ENCODE measurements at places on chromosomes 2 and 18. TPM values are rescaled to one million over a fixed set of nuclear protein-coding genes. Genes with fewer than 3 reads are reported as not detected.

CXCR4 gene
- 30.5 TPM for total RNA-seq

SULT1C3 gene
- not detected for total RNA-seq

C1GALT1C1L gene
- total RNA-seq, result 0.20 TPM

IKZF2 gene
- 1.4 TPM for total RNA-seq

SEPTIN10 gene
- 104 TPM for total RNA-seq

IL37 gene
- not detected for total RNA-seq

DUSP19 gene
- 4.5 TPM for total RNA-seq

MROH2A gene
- not detected for total RNA-seq

ACKR3 gene
- 57.0 TPM for total RNA-seq

DNA sequence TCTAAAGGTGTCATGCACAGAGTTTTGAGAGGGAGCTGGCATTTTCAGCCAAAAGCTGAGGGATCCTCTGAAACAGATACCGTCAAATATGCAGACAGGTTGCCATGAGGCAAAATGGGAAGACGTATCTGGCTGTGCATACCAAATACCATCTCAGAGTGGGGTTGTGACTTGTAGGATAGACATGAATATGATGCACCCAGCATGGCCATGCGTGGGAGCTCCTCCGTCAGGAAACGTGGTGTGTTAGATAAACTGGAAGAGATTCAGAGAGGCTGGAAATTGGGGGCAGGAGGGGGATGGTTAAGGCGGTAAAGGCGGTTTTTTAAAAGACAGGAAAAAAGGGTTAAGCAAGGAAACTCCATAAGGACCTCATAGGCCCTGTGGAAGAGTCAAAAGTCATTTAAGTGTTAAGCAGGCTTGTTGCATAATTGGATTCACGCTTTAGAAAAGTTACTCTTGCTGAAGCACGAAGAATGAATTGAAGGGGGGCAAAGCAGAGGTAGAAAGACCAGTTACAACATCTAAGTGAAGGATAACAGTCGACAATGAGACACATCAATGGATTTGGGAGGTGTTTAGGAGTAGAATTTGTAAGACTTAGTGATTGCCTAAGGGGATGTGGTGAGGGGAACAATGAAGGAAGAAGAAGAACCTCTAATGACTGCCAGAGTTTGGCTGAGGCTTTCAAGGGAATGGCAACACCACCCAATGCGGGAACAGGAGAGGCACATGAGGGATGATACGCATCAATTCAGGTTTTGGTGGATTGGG is 139.6 kb upstream of the CTAGE1 start:
- no peak for DNase-seq

GRCh38 chr2:186535861-186536260 is 49.8 kb downstream of the ZC3H15 start:
- DNase-seq, result no peak

GRCh38 chr2:173898178-173898668 is 67.0 kb downstream of the SP3 start:
- DNase-seq, result no peak

- DNase-seq, result no peak
Observed at GRCh38 chr2:88746929-88747490, 55.5 kb downstream of the RPIA start.

GRCh38 chr18:34787931-34788532 is 77.9 kb downstream of the DTNA start:
- no peak for DNase-seq

DNA sequence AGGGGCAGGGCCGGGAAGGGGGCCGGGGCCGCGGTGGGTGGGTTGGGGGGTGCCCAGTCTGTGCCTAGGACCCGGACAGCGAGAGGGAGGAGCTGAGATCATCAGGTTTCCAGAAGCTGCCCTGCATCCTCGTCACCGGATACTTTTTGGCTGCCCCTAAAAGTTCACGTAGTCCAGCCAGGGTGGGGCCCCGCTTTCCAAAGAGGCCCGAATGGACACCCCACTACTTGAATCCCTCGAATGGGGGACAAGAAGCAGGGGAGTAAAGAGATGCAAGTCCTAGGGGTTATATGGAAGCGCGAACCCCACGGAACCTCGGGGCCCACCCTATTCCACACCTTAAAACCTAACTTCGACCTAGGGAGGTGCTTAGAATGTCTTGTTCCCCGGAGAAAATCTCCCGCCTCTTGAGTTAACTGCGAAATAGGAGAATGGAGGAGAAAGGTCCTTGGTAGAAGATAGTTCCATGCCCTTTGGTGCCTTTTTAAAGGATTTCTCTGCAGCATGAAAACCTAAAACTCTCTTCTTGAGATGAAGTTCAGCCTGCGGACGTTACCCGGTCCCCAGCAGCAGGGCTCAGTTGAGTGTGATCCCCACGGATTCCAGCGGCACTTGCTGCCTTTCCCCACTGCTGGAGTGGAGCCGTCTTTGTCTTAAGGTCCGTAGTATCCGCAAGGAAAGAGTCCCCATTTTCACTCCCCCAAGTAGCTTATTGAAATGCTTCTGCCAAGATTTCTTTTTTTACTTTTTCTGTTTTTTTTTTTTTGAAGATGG is 2.1 kb upstream of the RNF152 start:
- no peak for DNase-seq

GRCh38 chr2:50443868-50444630 is 587.9 kb downstream of the NRXN1 start:
- no peak for DNase-seq

- no peak for DNase-seq
Observed at GRCh38 chr2:124264551-124265091, 239.5 kb downstream of the CNTNAP5 start.

DNA sequence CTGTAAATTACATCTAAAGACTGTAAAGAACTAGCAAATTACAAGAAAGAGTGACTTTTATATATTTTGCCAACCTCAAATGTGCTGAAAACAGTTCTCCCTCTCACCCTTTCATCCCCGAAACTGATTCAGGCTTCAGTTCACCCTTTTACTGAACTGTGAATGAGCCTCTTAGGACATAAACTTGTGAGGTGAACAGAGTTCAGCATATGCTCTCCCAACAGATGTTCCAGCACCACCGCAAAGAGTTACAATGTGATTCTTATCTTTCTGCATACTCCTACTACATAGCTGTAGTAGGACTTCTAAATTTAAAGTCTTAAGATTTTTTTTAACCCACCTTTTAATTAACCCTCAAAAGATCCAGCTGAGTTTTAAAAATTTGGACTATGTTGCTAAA is 1.2 kb upstream of the ZCCHC2 start:
- no peak for DNase-seq

- DNase-seq, result no peak
Observed at GRCh38 chr2:233532971-233533370, 33.6 kb downstream of the USP40 start.

DNA sequence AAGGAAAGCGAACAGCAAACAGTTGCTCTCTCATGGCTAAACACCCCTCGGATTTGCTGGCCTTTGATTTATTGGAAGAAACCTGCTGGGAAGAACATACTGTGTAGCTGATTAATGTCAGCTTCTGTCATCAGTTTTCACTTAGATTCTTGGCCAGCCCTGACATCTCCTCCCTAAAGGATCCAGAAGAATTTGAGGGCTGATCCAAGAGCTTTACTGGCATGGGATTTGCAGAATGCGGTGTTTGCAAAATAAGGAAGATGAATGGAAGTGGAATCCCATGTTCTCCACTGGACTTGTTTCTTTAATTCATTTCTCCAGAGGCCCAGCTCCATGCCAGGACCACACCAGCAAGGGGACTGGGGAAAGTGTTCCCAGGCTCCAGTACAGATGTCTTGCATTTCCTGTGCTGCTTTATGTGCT is 80.5 kb downstream of the RDH14 start:
- DNase-seq, result no peak

GRCh38 chr18:31774962-31775361 is 14.3 kb upstream of the SLC25A52 start:
- DNase-seq, result no peak

- DNase-seq, result no peak
Observed at GRCh38 chr2:225070811-225071210, 28.5 kb upstream of the DOCK10 start.

GRCh38 chr18:40366521-40366920 is 1588.5 kb upstream of the PIK3C3 start:
- DNase-seq, result peak; percentile 71

- no peak for DNase-seq
Observed at GRCh38 chr2:165185633-165186032, 18.2 kb downstream of the SCN3A start.

- no peak for DNase-seq
Observed at GRCh38 chr2:58788402-58788801, 547.3 kb upstream of the FANCL start.

DNA sequence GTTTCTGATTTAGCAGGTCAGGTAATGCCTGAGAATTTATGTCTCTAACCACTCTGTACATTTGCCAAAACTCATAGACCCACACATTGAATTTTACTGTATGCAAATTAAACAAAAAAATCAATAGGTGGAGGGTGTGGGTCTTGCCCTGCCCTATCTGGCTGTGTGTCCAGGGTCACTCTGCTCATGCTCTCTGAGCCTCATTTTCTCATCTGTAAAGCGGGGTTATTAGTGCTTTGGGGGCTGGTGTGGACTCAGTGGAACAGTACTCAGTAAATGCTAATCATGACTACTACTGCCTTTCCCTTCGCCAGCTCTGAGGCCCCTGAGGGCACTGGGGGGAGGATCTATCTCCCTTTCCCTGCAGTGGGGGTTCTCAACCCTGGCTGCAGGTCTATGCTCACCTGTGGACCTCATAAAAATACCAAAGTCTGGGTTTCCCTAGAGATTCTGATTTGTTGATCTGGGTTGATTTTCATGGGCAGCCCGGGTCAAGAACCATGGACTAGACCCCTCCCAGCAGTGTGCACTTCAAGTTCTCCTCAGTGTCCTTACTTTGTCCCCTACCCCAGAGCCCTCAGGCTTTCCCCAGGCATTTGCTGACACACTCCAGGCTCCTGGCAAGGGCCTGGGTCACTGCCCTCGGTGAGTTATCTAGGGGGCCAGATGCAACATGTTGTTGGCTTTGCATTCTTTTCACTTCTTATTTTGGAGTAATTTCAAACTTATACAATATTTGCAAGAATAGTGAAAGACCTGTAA is 27.5 kb downstream of the MTHFD2 start:
- DNase-seq, result no peak

- no peak for DNase-seq
Observed at GRCh38 chr2:197266477-197266876, 44.1 kb downstream of the ANKRD44 start.

DNA sequence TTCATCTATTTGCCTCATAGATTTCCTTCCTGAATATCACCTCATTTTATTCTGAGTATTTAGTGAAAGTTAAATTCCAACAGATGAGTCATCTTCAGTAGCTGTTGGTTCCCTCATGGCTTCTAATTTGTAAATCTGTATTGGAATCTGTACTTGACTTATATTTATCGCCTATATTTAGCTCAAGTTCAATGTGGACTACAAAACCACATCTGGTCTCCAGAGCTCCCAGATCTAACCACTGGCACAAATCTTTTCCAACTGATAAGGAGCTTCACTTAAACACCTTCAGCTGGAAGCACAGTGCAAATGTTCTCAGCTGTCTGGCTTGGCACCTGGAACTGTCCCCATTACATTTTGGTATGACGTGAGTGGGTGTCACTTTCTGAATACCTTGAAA is 82.8 kb upstream of the DSEL start:
- no peak for DNase-seq

- DNase-seq, result no peak
Observed at GRCh38 chr2:27078267-27079194, at the start of gene EMILIN1. TSS of gene EMILIN1 (plus strand) at chr2:27078615. CDS start at chr2:27079066, 451 bp downstream.
